ENCODE measurements at places on chromosomes 12 and 14.

- no peak for DNase-seq
These were observed 89.9 kb upstream of the PRICKLE1 start for GRCh38 chr12:42679466-42679865.

GRCh38 chr12:29591140-29592020 lies 93.9 kb upstream of the OVCH1 start:
- no peak for DNase-seq

- DNase-seq: peak; percentile 19
These were observed 49.9 kb upstream of the OR4E1 start for GRCh38 chr14:21723431-21724045.

- no peak for DNase-seq
These were observed 132.6 kb downstream of the BMP4 start for GRCh38 chr14:53824061-53824460.

- DNase-seq: no peak
These were observed 61.7 kb downstream of the PPP1R36 start for GRCh38 chr14:64611358-64612020.
